GM23248 (cell line): ENCODE measurements at places on chromosomes 7 and 10. TPM values are rescaled to one million over a fixed set of nuclear protein-coding genes. Genes with fewer than 3 reads are reported as not detected.

DNA sequence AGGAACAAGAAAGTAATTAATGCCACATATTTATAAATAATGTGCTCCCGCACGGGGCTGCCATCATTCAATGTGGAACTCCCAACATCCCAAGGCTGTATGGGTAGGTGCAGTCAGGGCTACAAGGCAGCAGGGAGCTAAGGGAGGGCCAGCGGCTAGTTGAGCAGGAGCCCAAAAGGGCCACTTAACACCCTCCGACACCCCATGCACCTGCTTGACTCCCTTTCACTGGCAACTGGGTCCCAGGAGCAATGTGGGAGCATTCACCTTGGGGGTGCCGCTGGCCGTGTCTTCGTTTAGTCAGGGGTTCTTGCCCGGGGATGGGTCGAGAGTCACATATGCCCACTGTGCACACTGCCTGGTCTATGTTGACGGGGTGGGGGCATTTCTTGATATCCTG is 27.9 kb downstream of the SCART1 start:
- H3K27ac ChIP-seq: no peak overlapping the region
- H3K27me3 ChIP-seq: no peaks in the 10 kb centered on the region
- no peak for DNase-seq
- no peaks in the 10 kb centered on the region for H3K36me3 ChIP-seq
- H3K4me3 ChIP-seq: no peak overlapping the region

IL2RA gene
- total RNA-seq: not detected in 2 replicates

- H3K27ac ChIP-seq: no peak overlapping the region
- no peaks in the 10 kb centered on the region for H3K4me1 ChIP-seq
- no peak for DNase-seq
- H3K27me3 ChIP-seq: no peaks in the 10 kb centered on the region
- no peaks in the 10 kb centered on the region for H3K36me3 ChIP-seq
Measured at GRCh38 chr7:46881507-46882127, 700.3 kb downstream of the TNS3 start.

HOXA2 gene
- total RNA-seq: not detected in 2 replicates

GRCh38 chr10:32065856-32066255 is 9.6 kb upstream of the KIF5B start:
- H3K27me3 ChIP-seq: no peaks in the 10 kb centered on the region
- no peak overlapping the region for H3K4me3 ChIP-seq
- peak; percentile 79 for DNase-seq

CRYGN gene
- total RNA-seq: not detected in 2 replicates

DNA sequence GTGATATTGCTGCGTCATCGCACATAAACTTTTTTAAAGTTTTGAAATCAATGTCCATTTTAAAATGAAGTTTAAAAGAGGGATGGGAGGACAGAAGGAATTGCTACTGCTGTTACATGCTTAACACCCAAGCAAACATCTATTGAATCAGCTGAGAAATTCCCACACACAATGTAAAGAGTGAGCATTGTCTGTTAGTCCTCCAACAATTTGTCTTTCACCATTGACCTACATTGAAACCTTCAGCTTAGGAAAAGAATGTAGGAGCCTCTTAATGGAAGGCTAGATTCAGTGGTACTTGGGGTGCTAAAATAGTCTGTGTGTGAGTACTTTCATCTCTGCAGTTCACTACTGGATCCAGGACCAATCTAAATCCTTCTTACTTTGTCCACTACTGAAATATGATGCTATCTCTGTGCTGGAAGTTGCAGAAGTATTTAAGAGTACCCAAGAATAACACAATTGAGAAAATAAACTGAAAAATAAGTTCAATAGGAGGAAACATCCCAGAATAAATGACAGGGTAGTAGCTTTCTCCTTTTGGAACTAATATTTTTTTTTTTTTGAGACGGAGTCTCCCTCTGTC is 23.8 kb upstream of the FBXW4 start:
- no peak overlapping the region for H3K4me3 ChIP-seq
- H3K27ac ChIP-seq: no peak overlapping the region
- H3K27me3 ChIP-seq: peaks cover 15% of the 10 kb centered on the region
- no peaks in the 10 kb centered on the region for H3K4me1 ChIP-seq
- H3K36me3 ChIP-seq: no peaks in the 10 kb centered on the region
